ENCODE measurements at places on chromosomes 2 and 18.

GRCh38 chr2:54701029-54701428 is 22.4 kb upstream of the EML6 start:
- DNase-seq = no peak

GRCh38 chr18:11167778-11168177 is 18.4 kb upstream of the PIEZO2 start:
- DNase-seq = no peak

DNA sequence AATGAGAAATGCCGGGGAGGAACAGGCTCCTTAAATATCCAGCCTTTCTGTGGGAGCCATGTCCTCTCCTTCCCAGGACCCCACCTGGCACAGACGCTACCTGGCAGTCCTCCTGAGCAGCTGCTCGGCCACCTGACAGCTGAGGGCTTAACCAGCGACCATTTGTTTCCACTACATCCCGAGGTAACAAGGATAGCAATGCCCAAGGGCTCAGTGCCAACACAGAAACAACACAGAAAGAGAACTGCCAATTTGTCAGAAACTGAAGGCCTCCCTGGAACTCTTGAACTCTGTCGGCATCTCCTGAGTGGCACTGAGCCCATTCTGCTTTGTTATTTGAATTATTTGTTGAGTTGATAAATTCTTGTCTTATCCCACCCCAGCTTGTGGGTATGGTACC is 122.2 kb upstream of the ARHGAP28 start:
- no peak for DNase-seq

DNA sequence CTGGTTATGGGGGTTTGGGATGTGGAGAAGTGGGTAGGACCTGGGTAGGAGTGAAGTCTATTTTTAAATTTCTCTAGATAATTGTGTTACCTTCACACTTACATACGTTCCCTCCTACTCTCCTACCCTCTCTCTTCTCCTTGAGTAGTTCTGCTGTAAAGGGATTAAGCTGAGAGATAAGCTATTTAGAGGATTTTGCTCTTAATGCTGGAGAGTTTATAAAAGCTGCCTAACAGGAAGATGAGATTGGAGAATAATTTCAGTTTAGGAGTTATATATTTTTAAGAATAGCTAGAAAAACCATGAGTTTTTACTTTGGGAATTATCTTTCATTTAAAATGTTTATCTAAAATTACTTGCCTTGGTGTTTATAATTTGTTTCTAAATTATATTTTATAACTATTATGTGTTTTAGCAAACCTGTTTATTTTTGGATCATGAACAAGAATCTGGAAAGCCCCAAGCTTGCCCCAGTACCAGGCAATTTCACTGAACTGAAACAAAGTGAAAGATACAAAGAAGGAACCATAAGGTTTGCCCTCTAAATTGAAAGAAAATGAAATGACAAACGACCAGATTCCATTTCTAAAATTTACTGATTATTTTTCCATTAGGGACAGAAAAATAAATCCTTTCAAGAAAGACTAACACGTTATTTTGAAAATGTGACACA is 101.5 kb downstream of the ZNF532 start:
- DNase-seq = no peak

DNA sequence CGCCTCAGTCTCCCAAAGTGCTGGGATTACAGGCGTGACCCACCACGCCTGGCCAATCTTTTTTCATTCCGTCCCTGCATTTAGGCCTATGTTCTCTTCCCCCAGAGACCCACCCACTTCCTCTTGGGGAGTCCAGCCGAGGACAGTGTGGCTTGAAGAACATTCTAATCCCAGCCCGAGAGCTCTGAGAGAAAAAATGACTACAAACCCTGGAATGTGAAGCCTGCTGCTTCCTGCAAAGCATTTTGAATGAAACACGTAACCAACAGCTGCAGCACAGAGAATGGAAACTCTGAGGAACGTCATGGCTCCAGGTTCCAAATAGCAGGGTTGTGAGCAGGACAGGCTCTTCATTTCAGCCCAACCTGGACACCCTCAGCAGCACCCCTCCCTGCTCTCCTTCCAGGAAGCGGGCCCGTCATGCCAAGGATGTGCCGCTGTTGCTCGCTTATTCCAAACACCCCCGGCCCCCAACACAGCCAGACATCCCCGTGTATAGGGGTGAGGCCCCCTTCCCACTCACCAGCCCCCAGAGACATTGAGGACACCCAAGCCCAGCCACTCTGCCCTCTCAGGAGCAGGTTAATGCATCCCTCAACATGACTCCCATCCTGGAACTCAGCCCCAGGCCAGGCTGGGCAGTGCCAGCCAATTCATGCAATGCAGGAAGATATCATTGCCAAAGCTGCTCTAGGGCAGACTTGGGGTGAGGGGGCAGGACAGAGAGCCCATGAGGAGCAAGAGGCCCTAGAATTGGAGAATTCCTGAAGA is 139.8 kb downstream of the ZFP36L2 start:
- no peak for DNase-seq

- no peak for DNase-seq
Observed at GRCh38 chr2:46239847-46240181, 57.4 kb upstream of the EPAS1 start.

DNA sequence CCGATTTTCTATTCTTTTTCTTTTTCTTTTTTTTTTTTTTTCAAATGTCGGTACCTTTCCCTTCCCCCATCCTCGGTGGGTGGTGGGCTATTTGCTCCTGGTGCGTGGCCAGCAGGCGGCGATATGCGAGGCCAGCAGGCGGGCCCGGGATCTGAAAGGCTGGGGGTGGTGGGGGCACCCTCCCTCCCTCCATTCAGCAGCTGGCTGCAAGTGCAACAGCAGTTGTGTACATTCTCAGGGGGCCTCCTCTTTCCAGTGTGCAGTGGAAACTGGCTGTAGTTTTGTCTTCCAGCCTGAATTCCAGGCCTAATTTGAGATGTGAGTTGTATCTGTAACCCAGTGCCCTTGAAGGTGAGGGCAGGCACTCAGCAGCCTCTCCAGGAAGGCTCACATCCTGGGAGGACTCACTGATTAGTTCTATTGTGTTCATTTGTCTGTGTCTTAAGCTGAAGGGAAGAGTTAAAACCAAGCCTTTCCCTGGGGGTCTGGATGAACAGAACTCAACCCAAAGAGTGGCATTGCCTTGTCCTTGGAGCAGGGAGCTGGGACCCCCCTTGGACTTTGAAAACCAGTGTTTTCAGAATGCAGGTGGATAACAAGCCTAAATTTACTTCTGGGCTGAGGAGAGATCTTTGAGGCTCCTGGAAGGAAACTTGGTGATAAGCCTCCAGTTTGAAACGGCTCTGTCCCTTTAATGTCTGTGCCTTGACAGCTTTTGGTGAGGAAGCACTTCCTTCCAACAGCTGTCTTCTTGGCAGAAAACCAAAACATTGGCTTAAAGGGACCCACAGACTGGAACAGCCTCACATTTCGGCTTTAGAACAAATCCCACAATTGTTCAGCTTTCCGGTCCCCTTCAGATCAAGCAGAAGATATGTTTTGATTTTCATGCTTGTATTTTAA is 3.3 kb downstream of the MYCN start:
- DNase-seq = no peak

DNA sequence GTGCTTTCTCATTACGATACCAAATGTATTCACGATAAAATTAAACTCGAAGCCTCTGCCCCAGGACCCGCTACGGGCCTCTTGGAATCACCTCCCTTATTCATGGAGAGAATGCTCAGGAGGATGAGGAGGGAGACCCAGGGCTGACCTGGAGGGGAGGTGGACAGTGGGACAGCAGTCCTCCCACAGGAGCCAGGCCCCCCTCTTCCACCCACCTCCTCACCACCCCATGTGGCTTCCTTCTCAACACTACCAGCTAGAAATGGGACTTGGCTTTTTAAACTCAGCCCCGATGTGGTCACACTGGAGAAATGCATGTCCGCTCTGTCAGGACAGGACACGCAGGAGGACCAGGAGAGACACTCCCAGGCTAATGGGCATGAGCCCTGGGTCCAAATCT is 147.9 kb upstream of the ID2 start:
- no peak for DNase-seq

DNA sequence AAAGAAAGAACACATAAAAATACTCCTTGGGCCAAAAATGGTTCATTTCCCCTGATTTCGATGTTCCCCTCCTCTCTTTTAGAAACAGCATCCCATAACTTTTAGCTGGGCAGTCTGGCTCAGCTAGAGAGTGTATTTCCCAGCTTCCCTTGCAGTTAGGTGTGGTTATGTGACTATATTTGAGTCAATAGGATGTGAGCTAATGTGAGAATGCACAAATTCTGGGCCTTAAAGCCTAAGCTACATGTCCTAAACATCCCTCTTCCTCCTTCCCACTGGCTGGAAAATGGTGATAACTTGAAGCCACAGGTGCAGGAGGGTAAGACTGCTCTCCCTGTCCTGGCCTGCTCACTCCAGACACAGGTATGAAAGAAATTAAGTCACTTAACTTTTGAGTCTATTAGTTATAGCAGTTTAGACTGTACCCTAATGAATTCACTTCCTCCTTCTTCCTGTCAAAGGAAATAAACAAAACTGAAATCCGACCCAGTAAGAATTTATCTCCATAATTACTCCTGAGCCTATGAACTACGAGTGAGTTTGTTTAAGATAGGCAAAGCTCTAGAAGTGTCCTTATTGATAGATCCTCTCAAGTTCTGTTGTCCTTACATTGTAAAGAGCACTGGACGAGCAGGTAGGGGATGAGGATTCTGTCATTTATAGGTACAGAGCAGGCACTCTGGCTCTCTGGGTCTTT is 177.6 kb downstream of the MTX2 start:
- no peak for DNase-seq

- DNase-seq = no peak
Observed at GRCh38 chr2:159098921-159099411, 130.5 kb downstream of the TANC1 start.

DNA sequence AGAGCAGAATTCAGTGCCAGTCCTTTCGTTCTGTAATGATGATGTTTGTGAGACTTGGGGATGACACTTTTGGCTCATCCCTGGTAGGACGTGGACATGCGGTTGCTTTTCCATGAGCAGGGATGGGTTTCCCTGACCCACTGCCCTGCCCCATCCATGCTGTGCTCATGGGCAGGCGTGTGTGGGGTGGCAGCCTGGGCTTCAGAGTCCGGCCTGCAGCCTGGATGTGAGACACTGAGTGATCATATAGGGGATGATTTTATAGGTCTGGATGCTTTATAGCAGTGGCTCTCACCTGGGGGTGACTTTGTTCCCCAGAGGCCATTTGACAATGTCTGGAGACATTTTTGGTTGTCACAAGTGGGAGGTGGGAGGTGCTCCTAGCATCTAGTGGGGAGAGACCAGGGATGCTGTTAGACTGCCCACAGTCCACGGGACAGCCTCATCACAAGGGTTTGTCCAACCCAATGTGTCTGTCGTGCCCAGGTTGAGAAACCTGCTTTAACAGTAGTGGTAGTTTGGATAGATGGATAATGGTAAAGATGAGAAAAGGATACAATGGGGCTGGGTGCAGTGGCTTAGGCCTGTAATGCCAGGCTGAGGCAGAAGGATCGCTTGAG is 38.9 kb downstream of the LDLRAD4 start:
- DNase-seq = no peak

- no peak for DNase-seq
Observed at GRCh38 chr18:57727952-57728807, 74.9 kb downstream of the ATP8B1 start.

DNA sequence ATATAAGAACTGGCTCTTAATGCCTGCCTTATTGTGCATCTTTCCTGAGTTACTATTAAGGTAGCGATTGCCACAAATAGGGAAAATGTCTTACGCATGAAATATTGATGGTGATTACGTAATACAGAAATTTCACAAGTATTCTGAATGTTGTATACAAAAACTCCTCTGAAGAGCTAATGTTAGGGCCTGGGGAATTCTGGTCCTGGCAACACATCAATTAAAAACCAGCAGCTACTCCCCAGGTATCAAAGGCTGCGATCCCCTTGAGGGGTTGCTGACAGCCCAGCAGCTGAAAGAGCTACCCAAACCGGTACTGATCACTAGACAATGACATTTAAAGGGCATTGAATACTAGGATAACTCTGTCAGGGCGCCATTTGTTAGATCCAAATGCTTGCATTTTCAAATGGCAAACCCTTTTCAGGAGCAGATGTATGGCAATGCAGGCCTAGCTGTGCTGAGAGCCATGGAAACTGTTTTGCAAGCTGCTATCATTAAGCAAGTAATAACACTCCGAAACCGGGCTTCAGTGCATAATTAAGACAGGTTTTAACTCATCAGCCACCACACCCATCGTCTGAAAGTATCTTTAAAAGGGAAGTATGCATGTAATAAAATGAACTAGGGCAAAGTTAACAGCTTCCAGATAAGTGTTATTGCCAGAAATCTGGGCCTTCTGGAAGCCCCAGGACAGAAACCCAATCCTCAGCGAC is 78.4 kb downstream of the CLHC1 start:
- DNase-seq = no peak

- DNase-seq = no peak
Observed at GRCh38 chr2:9809064-9809356, 34.3 kb upstream of the TAF1B start.
